ENCODE measurements at places on chromosomes 16 and 17.

DNA sequence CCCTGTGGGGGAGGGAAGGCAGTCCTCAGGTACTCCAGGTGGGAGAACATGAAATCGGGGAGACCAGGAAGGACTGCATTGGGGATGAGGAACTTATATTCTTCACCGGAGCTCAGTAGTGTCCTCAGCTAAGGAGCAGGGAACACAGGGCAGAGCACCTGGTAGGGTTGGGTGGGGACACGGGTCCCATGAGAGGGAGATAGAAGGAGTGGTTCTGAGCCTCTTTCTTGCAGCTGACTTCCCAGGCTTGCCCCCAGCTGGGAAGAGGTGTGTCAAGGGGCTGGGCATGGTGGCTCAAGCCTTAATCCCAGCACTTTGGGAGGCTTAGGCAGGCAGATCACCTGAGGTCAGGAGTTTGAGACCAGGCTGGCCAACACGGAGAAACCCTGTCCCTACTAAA, 2.1 kb downstream of the FHOD1 start:
- DNase-seq: no peak

DNA sequence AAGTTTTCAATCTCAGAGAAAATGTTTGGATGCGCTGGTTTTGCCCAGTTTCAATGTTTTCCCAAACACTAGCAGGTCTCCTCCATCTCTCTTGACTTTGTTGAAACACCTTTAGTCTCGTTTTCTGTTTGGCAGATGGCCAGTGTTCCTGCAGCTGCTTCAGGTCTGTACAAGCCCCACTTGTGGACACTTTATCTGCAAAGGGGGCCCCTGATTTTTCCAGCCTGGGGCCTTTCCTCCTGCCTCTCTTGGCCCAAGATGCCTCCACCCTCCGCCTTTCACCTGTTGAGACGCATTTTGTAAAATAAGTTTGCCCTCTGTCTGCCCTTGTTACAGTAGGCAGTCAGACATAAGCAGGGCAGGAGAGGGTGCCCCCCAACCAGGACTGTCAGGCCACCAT, 21.8 kb upstream of the PRM1 start:
- DNase-seq: peak; percentile 94

GRCh38 chr17:72763981-72764380, 328.5 kb downstream of the SLC39A11 start:
- DNase-seq: no peak

- peak; percentile 9 for DNase-seq
Observed at GRCh38 chr16:7303052-7303610, 29.5 kb upstream of the RBFOX1 start.

DNA sequence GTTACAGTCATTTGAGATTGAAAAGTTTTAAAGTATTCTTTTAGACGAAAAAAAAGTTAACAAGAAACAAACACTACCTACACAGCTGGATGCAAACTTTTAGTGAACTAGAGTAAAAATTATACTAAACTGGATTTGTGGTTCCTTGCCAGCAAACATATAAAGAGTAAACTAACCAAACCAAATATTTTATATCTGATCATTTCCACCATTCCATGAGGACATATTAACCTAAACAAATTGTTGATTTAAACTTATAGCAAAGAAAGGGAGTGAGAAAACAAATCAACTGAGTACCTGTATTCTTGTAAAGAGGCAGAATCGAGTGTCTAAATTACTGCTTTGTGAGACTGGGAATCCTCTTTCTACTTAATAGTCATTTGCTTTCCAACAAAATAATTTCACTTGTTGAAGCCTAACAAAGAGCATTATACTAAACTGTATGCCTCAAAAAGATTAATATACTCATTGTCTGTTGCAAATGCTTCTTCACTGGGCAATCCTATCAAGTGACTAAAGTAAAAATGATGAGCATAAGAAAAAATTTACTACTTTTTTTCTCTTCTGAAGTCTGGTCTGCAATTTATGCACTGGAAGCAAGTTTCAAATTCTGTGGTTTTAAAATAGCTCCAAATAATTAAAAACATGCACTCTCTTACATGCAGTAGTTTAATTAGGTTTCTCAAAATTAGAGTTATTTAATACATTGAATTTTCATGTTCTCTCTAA, 37.5 kb downstream of the AKAP10 start:
- no peak for DNase-seq

DNA sequence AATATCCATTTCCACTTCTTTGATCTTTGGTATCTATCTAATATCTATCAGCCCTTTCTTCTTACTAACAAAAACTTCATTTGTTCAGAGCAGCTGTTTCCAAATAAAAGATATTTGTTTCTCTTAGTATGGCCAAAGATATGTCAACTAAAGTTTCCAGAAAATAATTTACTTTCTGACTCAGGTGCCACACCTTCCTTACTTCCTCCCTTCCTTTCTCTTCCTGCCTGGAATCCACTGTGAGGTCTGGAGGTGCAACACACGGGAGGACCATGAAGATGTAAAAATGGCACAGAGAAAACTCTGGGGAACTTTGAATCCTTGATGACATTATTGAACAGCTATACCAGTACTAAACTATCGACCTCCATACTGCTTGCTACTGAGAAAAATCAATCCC, 14.0 kb downstream of the MED13 start:
- DNase-seq: no peak

- DNase-seq: no peak
Observed at GRCh38 chr17:31584438-31585279, 193.2 kb downstream of the RAB11FIP4 start.

DNA sequence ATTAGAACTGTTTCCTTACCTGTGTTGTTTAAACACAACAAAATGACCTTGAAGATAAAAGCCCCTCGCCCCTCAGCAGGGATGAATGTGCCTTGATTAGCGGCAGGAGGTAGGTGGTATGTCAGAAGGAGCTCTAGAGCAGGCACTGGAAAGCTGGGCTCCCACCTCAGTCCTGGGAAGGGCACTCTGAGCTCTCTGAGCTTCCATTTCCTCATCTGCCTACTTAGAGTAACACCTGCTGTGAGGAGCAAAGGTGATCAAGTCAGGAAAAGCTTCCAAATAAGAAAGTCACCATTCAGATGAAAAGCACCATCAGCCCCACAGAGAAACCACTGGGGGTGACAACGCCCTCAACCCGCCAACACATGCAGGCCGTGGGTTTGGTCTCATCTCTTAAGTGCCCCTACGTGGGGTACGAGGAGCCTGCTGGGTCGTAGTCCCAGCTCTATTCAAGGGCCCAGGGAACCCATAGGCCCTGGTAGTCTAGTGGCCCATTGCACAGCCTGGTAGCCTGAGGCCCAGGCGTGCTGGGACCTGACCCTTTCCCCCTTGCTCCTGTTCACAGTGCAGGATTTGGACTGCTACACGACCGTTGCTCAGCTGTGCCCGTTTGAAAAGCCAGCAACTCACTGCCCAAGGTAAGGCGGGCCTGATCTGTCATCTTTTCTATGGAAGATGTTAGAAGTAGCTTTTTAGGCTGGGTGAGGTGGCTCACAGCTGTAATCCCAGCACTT, 57.3 kb downstream of the CRISPLD2 start:
- no peak for DNase-seq

Measured in DMS79 treated with DMSO at 0.1 percent for 48 hours (cell line).